NCI-H510A treated with DMSO at 0.1 percent for 48 hours (cell line): ENCODE measurements at places on chromosomes 1 and 21.

- peak; percentile 47 for DNase-seq
Measured at GRCh38 chr1:17441265-17441992, 2.0 kb upstream of the RCC2 start.

DNA sequence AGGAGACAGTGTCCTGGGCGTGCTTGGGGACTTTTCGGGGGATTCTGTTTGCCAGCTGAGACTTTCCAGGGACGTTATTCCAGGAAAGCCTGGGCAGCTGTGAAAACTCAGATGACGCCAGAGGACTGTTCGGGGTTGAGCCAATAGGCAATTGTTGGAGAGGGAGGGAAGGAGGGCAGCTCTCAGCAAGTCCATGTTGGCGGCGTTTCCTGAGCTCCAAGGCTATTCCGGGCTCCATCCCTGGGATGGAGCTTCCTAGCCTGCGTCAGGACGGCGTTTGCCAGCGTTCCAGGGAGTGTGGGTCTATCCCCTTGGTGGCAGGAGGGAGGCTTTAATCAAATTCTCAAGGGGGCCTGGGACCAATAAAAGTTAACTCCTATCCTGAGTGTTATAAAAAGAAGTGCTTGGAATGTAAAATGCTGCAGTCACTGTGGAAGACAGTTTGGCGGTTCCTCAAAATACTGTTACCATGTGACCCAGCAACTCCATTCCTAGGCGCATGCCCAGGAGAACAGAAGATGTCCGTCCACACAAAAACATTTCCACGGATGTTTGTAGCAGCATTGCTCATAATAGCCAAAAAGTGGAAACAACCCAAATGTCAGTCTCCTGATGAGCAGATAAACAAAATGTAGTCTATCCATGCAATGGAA is 15.2 kb downstream of the SLC27A3 start:
- DNase-seq = peak; percentile 84

DNA sequence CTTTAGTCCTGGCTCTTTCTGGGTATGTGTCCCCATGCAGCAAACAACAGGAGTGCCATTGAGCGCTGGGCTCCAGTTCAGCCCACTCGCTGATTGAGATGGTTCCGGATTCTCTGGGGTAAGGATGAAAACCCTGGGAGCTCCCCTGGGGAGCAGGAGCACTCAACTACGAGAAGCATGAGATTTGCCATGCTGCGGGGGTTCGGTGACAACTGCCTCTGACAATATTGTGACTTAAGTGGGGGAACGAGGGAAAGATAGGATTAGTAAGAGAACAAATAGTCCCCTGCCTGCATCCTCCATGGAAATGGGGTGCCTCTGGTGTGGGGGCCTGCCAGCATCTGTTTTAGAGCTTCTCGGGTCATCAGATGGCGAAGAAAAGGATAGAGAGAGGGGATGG is 123.6 kb upstream of the IPO9 start:
- DNase-seq = no peak

GRCh38 chr1:212955961-212956620 is 5.8 kb downstream of the VASH2 start:
- no peak for DNase-seq

GRCh38 chr1:181390410-181391077 is 92.8 kb upstream of the CACNA1E start:
- DNase-seq = peak; percentile 55

DNA sequence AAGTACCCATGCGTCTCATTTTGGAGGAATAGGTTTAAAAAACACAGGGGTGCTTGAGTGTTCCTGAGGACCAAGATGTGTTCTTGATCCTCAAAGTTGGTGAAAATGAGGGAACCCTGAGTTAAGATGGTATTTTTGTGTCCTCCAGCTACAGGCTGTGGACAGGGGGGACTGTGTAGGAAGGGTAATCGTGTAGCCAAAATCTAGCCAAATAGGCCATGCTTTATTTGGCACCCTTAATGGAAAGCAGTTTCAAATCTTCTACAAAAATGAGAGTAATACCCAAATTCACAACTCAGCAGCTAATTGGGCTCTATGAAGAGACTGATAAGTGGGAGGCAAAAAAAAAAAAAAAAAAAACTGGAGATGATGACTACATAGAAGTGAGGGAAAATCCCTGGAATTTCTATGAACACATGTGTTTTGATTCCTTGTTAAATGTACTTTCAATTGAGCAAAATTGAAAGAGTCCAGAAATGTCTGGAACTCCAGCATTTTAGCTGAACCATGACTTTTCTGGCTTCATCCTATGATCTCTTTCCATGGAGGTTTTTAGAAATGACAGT is 470 bp downstream of the HSD11B1 start:
- DNase-seq = no peak

DNA sequence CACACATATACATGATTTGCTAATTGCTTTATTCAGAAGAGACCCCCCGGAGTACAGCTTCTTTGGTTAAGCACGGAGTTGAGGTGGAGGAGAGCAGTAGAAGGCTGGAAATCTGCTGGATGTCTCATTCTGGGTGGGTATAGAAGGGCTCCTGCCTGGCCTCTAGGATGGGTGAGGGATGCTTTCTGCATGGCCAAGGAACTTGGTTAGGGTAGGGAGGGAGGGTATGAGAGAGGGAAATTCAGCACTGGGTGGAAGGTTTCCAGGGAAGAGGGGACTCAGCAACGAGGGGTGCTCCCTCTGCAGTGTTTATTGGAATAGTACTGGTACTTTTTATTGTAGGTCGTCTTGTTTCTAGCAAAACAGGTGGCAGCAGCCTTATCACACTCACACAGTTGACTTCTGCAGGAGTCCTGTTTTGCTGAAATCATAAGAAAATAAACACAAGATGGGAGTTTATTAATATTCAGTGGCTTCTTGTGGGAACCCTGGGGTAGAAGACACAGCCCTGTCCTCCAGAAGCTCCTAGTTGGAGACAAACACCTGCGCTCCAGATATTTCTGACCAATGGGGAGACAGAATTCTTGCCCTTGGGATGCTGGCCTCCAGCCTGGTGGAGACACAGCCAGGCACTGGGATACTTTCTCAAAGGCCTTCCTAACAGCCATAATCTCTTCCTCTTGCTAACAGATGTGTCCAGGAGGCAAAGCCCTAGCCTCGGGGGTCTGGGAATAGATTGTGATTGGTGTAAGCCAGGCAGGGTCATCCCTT is 3.8 kb downstream of the PLA2G2A start:
- no peak for DNase-seq

- no peak for DNase-seq
Measured at GRCh38 chr1:219414250-219414649, 198.7 kb downstream of the ZC3H11B start.

DNA sequence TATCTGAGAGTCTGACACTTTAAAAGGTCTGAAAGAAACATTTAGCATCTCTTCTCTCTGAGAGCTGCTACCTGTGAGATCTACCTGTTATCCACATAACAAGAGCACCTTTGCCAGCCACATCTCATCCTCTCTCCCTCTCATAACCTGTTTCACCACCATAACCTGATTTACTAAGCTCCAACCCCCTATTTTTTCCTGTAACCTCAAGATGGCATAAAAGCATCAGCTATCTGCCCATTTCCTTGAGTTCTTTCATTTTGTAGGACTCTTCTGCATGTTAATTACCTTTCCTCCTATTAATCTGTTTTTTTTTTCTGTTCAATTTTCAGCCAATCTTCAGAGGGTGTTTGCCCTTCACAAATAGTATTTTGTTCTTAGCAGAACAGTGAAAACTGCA is 136.5 kb upstream of the KCNK1 start:
- no peak for DNase-seq

DNA sequence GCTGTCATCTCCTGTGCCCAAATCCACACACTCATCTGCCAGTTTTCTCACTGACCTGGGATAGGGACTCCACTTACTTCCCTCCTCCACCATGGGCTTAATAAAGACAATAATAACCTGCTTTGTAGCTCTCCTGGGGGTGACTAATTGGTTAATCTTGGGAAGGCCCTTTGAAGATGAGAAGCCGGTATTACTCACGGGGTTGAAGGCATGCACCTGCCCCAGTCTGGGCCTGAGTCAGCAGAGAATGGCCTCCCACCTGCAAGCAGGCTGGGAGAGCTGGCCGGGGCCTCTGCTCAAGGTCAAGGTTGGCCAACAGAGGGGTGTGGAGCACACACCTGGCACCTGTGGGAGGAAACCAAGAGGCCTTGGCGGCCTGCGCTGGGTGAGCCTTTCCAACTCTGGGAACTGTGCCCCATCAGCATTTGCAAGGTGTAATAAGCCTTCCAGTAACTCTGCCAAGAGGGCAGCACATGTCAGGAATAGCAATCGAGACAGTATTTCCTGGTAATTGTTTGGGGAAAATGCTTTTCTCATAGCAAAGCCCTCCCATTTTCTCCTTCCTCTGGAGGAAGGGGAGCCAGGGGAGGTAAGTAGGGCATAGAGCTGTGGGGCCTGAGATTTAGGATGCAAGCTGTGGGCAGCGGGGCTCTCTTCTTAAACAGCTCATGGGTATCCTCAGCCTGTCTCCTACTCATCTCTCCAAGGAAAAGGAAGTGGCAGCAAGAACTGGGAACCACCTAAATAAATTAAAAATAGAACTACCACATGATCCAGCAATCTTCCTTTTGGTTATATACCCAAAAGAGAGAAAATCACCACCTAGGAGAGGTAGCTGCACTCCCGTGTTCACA is 49.0 kb downstream of the TOMM20 start:
- DNase-seq = peak; percentile 78

- DNase-seq = no peak
Measured at GRCh38 chr21:16047904-16048303, 318.1 kb downstream of the USP25 start.

GRCh38 chr1:60573726-60574409 is 500.3 kb upstream of the C1orf87 start:
- DNase-seq = peak; percentile 41

DNA sequence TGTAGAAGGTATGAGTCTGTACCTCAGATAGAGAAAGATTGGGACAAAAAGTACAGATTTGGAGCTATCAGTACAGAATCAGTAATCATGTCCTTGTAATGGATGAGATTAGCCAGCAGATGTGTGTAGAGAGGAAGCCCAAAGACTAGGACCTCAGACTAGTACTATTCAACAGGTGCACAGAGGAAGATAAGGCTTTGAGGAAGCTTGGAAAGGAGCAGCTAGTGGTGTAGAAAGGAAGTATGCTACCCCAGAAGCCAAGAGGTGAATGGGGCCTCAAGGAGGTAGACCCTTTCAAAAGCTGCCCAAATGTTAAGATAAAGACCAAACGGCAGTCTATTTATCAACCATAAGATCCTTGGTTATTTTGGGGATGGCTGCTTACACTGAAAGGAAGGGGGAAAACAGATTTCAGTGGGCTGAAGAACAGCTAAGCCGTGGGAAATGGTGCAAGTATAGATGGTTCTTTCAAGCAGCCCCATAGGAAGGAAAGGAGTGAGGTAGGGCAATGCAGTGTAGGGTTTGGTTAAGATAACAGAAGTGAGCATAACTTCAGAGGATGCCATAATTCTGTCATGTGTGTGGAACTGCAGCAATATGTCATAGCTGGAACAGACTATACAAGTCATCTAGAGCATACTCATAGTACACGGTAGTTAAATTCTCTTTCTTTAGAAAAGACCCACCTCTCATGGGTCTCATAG is 221.7 kb downstream of the HHIPL2 start:
- no peak for DNase-seq

GRCh38 chr1:158685085-158685484 is 1.4 kb downstream of the SPTA1 start:
- no peak for DNase-seq
